ENCODE measurements at places on chromosomes 12 and 14.

- DNase-seq: no peak
Measured at GRCh38 chr12:3496957-3497356, 6.0 kb downstream of the PRMT8 start.

- DNase-seq: peak; percentile 92
Measured at GRCh38 chr12:12891080-12891880, at the start of gene GPRC5A. GPRC5A (plus strand) TSS chr12:12891562; CDS start chr12:12908250, 16,688 bp downstream.

- no peak for DNase-seq
Measured at GRCh38 chr14:95946867-95947266, 70.2 kb downstream of the TUNAR start.

GRCh38 chr12:65695113-65695865 lies 129.0 kb upstream of the HMGA2 start:
- no peak for DNase-seq

DNA sequence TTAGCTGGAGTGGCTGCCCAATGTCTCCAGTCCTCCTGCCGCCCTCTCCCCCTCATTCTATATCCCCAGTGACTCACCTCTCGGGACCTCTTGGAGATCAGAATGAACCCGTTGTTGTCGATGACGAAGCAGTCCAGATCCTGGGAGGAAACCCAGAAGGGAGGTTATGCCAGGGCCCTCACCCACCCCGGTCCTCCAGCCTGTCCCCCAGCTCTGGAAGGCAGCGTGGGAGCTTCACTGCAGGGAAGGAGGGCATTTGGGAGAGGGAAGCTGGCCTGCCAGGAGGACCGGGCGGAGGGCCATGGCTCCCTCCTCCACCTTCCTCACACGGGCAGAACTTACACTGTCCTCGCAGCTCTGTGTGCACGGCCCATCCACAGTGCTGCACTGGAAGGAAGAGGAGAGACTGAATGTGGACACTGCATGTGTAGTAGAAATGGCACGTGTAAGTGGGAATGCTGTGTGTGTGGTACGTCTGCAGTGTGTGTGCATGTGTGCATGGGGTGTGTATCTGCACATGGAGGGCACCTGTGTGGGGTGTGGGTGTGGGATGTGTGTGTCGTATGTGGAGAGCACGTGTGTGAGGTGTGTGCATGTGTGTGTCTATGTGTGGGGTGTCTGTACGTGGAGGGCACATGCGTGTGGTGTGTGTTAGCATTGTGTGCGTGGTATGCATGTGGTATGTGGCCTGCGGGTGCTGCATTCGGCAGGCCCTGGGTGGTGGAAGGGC lies 10.0 kb upstream of the LRTM2 start:
- no peak for DNase-seq

DNA sequence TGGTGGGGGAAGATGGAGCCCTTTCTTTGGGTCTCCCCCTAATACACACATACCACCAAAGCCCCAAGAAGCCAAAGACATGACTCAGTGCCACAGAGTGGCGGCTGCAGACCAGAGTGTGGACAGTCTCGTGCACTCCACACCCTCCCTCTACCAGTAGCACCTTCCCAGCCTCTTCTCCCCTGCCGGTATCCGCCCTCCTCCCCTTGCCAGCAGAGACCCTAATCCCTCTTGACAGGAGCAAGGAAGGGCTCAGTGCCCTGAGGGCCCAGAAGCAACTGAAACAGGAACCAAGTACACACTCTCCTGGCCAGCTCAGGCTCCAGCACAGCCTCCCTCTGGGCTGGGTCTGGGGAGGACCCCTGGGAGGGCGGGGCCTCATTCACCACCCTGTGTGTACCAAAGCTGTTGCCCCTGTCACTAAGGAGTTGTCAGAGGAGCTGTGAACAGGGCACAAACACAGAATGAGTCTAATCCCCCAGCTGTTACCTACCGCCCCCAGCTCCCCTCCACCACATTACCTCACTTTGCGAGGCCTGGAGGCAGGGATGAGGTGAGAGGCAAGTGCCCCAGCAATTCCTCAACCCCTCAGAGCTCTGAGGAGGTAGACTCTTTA lies 8.2 kb downstream of the SPRYD3 start:
- DNase-seq: no peak

- peak; percentile 61 for DNase-seq
Measured at GRCh38 chr14:96146131-96146771, 58.4 kb upstream of the BDKRB2 start.

GRCh38 chr12:119594772-119595445 lies 1.3 kb downstream of the TMEM233 start:
- no peak for DNase-seq

- no peak for DNase-seq
Measured at GRCh38 chr14:82587226-82587625, 1053.6 kb upstream of the SEL1L start.

Data from suprapubic skin (tissue), 4 donors.